ENCODE measurements at places on chromosomes 3 and 15.

DNA sequence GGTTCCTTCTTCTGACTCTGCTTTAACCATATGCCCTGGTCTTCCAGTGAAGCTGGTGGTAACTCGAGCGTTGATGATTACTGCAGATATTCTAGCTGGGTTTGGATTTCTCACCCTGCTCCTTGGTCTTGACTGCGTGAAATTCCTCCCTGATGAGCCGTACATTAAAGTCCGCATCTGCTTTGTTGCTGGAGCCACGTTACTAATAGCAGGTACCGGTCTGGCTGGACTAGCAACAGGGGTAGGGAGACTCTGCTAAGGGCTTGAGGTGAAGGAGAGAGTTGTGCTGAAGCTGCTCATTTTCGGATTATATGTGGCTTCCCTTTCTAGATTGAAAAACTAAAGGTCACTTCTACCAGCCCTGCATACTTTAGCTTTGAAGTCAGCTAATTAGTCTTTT, 16.8 kb downstream of the CLDN16 start:
- no peak for DNase-seq

- no peak for DNase-seq
Measured at GRCh38 chr15:33074942-33075341, 119.6 kb downstream of the FMN1 start.

DNA sequence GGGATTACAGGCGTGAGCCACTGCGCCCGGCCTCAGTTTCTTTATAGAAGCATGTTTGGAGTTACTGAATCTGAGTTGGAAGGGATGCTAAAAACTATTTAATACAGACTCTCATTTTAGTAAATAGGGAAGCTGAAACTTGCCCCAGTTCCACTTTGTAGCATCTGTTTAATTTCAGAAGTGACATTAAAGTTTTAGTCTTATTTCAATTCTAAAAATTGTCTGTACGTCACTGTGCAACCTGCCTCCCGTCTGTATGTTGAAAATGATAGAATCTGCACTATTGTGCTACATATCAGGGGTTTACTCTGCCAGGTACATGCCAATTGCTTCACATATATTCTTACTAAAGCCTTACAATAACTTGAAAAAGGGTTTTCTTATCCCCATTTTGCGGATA, 15.3 kb downstream of the CNOT10 start:
- no peak for DNase-seq

DNA sequence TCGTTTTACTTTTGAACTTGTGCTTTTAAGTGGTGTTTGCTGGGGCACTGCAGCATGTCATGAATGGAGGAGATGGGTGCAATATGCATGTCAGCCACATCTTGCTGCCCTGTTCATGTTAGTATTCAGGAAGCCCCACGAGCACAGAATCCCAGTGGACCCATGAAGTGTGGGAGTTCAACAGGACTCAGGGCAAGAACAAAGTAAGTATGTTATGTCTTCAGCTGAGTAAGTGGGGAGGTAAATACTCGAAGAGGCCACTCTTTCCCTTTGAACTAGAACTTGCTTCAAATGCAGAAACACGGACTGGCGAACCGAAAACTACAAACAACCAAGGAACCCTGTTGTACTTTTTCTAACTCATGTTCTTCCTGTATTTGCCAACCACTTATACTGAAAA, 23.4 kb downstream of the SOX14 start:
- no peak for DNase-seq

- DNase-seq: no peak
Measured at GRCh38 chr15:52658955-52659354, 20.2 kb downstream of the ATOSA start.

DNA sequence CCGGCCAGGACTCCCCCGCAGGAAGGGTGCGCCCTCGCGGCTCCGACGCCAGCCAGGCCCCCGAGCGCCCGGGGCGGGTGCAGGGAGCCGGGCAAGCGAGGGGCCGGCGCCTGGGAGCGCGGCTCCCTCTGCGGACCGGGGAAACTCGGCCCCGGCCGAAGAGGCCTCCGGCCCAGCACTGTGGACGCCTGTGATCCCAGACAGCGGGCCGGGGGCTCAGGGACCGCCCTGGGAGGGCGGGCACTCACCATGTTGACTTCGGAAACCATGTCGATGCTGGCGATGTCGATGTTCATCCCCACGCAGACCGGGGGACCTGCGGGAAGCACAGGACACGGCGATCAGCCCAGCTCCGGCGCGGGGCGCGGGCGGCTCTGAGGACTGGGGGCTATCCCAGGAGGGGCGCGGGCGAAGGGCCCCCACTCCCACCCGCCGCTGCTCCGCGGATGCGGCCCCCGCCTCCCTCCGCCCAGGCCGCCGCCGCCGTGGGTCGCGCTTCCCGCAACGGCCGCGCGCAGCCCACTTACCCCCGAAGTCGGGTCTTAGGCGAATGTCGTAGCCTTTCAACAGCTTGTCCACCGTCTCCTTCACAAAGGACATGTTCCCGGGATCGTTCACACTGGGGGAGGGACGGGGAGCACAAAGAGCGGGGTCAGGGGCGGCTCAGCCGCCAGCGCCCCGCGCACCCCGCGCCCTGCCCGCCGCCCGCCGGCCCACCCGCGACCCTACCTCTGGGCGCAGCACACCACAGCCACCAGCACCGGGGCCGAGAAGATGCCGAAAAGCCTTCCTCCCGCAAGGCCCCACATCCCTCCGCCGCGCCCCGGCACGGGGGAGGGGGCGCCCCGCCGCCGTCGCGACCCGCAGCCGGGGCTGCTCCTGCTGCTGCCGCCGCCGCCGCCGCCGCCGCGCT, at the start of gene GABRB3:
TSS of gene GABRB3 (minus strand) at position 913 of the 913 bp plus-strand sequence.
- no peak for DNase-seq

DNA sequence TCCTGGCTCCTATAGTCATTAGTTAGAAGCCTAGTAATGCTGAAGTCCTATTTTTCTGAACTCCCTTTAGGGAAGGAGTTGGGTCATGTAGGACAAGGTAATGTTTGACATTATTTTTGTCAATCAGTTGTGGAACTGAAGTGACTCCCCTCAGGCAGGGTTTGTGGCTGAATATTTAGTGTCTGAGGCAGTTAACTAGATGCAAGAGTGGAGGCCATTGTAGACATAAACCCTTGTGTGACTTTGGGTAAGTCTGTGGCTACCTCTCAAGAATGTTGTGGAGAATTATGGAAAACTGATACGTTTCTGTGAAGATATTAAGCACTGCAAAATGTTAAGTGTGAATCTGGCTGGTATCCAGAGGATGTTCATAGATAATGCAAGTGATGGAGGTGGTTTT, 125.2 kb upstream of the PHLDB2 start:
- DNase-seq: no peak

DNA sequence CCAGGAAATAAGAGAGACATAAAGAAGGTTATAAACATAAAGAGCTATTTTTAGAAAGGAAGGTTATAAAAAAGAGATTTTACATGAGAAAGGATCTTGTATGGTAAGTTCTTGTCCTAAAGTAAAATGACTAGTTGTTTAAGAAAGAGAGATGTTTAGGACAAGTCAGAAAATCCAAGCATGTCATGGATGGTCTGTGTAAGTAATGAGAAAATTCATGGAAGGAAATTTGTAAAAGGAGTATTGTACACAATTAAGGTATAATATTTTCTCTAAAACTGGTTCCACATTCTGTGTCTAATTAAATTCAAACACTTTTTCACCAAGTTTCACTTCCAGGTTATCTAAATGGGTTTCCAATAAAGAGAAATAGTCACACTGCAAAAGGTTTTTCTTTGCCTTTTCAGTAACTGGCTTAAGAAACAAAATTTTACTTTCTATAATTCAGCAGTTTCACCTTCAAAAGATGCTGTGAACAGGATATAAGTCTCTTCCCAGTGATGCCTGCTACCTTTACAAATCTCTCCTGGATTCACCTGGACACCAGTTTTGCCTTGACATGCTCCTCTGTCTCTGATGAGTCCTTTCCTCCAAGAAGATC, 455.7 kb downstream of the ZIC1 start:
- DNase-seq: no peak

- DNase-seq: peak; percentile 29
Measured at GRCh38 chr15:48641416-48641815, 4.1 kb downstream of the FBN1 start.

- no peak for DNase-seq
Measured at GRCh38 chr15:93485438-93486327, 396.7 kb upstream of the RGMA start.

GRCh38 chr3:58116985-58117384, 93.8 kb downstream of the DNASE1L3 start:
- no peak for DNase-seq

DNA sequence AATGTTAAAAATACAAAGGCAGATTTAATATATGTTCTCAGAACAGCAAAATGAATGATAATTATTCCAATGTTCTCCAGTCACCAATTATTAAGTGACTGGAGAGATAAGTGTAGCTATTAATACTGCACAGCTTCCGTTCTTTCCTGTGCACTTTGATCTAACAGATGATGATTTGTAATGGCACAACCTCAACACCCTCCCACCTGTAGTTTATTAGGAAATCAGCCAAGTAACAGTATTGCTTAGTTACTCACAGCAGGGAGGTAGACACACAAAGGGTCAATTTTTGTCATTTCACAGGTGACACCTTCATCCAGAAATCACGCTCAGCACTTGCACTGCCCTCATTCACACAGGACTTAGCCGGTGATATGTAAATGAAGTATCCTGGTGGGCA, 688.1 kb downstream of the EPHA3 start:
- DNase-seq: peak; percentile 42

GRCh38 chr3:89364314-89364713, 256.9 kb downstream of the EPHA3 start:
- no peak for DNase-seq

DNA sequence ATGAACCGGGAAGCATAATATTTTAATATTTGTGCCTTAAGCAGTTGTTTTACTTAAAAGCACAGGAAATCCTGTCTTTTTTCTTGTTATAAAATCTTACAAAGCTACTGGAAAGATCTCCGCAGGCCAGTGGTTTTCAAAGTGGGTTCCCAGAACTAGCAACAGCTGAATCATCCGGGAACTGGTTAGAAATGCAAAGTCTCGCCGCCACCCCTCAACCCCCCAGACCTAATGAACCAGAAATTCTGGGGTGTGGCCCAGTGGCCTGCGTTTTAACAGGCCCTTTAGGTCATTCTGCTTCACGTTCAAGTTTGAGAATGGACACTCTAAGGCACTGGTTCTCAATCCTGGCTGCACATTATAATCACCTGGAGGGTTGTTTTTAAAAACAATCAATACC, 74.7 kb downstream of the PDZRN3 start:
- no peak for DNase-seq

GRCh38 chr3:108243243-108243642, 21.0 kb upstream of the IFT57 start:
- DNase-seq: no peak

GRCh38 chr15:70198441-70199123, 100.9 kb upstream of the TLE3 start:
- DNase-seq: no peak

- DNase-seq: peak; percentile 16
Measured at GRCh38 chr3:135752851-135753250, 212.7 kb upstream of the PPP2R3A start.

- peak; percentile 76 for DNase-seq
Measured at GRCh38 chr3:194404365-194405140, 5.5 kb upstream of the GP5 start.

DNA sequence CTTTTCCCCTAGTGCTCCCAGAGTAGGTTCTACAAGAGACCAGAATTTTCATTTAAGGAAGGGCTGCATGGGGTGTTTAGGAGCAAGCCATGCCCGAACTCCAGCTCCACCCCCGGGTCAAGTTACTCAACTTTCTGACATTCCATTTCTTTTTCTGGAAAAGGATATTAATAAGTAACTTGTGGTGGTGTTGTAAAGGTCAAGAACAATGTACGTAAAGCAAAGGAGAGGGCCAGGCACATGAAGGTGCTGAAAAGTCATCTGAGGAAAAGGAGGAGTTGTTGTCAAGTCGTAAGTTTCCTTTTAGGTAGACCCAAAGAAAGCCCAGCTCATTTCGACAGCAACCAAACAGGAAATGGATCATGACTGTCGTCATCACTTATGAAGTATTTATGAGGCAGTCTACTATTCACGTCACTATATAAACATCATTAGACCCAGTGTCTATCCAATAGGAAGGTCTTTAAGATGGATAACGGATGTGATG, 319.6 kb upstream of the IL12A start:
- DNase-seq: no peak

DNA sequence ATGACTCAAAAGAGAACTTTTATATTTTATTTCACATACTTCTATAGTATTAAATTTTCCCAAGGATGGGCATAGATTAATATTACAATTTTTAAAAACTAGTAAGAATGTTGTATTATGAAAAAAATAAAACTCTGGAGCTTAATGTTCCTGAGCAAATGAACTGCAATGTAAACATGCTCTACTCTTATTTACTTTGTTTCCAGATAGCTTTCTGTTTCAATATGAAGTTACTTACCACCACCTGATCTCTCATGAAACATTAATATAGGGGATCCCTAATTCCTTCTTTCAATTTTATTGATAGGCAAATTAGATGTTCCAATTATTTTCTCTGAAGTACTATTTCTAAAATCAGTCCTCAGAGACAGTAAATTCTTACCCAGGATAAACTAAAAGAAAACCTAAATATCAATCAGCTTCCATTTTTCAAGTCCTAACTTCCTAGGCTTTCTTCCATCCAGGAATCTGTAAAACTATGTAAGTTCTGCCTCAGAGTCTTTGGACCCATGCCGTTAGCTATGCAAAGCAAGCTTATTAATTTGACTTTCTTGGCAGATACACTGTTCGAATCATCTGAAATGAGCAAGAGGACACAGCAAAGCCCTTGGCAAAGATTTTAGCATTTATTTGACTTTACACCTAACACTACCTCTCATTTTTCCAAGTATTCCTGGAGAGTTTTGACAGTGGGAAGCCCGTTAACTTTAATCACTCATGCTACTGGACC, 93.2 kb downstream of the PLCH1 start:
- DNase-seq: no peak

- no peak for DNase-seq
Measured at GRCh38 chr3:58633157-58633865, 33.3 kb downstream of the FAM3D start.

- DNase-seq: no peak
Measured at GRCh38 chr3:55959471-55960080, 472.5 kb upstream of the WNT5A start.

DNA sequence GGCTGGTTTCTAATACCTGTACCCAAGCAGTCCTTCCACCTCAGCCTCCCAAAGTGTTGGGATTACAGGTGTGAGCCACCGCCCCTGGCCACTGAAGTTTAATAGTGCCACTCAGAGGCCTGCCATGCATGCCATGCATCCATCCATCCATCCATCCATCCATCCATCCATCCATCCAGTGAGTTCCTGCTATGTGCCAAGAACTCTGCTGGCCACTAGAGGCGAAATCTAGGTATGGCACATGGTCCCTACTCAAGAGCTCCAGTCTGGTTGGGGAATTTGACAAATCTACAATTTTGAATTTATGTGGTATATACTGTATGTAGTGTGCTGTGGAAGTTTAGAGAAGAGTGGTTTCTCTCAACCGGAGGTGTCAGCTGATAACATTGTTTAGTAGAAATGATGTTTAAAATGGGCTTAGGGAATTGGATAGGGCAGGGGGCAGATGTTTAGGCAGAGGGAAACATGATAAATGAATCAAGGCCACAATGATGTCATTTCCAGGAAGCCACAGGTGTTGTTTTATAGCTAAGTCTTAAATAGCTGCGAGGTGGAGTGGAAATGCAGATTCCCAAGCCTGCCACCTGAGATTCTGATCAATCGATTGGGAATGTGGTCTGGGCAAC, 384.4 kb upstream of the C2CD4B start:
- peak; percentile 30 for DNase-seq
